IMR-90 (cell line): ENCODE measurements at places on chromosomes 1 and 21.

DNA sequence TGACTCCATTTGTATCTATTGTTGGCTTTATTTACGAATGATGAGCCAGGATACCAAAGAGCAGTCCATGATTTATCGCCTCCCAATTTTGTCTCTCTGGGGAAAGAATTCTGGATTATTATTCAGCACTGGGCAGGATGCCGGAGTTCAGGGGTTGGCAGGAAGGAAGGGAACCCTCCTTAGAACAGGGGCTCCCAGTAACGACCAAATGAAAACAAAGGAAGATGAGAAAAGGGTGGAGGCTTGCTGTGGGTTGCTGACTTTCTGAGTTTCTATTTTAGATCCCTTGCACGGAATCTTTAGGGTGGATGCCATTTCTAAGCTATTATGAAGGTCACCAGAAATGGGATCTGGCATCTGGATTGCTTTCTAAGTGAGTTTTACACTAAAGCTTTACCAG lies 231.2 kb upstream of the LYPLAL1 start:
- DNase-seq, result no peak

GRCh38 chr1:201016211-201016651 lies 7.3 kb downstream of the KIF21B start:
- DNase-seq, result peak; percentile 34

DNA sequence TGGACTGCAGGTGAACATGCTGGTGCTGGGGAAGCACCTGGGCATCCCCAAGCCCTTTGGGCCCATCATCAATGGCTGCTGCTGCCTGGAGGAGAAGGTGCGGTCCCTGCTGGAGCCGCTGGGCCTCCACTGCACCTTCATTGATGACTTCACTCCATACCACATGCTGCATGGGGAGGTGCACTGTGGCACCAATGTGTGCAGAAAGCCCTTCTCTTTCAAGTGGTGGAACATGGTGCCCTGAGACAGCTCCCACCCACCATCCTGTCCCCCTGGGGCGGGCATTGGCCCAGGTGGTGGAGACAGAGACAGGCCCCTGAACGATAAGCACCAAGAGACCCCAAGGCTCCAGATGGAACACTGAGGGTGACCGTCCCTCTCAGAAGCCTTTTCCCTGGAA lies 25.2 kb upstream of the PADI4 start:
- no peak for DNase-seq

- DNase-seq, result no peak
These were observed 3.9 kb downstream of the JAK1 start for GRCh38 chr1:64962441-64962840.

DNA sequence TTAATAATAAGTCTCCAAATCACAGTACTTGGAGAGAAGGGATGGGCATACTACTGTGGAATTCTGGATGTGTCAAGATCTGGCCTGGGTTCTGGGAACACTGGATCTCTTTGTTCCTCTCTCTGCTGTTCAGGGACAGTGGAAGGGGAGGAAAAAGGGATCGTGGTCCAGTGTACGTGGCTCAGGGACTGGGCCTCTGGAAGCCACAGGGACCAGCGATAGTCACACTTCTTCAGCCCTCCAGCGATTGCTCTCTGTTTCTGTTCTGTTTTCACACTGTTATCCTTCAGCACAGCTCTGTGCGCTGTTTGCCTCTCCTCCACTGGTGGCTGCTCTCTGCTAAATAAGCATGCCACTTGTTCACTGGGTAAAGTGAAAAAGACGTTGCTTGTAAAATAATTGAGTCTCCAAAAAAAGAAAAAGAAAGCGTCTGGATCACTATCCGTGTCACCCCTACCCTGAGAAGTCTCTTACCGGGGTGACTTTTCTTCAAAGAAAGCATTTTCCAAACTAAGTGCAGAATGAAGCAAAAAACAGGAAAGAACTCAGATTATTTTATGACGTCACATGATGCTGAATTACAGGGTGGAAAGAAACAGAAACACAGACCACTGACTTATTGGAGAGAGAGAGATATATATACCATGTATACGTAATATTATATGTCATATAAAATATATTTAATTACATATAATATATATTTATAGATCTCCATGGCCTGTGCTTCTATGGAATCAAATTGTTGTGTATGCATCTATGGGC lies 279.4 kb downstream of the RGS7 start:
- DNase-seq, result no peak

DNA sequence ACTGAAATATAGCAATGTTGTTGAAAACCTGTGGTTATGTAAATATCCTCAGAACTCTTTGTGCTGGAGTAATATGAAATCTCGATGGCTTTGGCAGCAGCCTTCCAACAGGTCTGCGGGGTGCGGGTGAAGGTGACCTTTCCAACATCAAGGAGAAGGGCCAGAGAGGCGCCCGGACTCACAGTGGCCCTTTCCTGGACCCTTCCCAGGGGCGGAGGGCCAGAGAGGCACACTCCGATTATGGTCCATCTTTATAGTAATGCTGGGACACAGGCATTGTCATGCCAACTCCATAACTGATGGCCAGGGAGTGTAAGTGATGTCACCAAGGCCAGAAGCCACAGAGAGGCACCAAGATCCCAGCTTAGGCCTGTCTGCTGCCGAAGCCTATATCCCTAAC lies 18.1 kb downstream of the SLC37A1 start:
- no peak for DNase-seq

GRCh38 chr1:150472601-150473200 lies 14.5 kb upstream of the TARS2 start:
- no peak for DNase-seq

GRCh38 chr1:108009603-108010195 lies 44.7 kb upstream of the VAV3 start:
- peak; percentile 11 for DNase-seq

GRCh38 chr1:47587891-47588582 lies 150.2 kb downstream of the FOXD2 start:
- no peak for DNase-seq
